Prostate gland (tissue), 2 donors: ENCODE measurements at places on chromosomes 6 and 20. TPM values are rescaled to one million over a fixed set of nuclear protein-coding genes. Genes with fewer than 3 reads are reported as not detected.
A peak's percentile ranks its signal among the peaks of the same experiment; 100 is the strongest.

DNA sequence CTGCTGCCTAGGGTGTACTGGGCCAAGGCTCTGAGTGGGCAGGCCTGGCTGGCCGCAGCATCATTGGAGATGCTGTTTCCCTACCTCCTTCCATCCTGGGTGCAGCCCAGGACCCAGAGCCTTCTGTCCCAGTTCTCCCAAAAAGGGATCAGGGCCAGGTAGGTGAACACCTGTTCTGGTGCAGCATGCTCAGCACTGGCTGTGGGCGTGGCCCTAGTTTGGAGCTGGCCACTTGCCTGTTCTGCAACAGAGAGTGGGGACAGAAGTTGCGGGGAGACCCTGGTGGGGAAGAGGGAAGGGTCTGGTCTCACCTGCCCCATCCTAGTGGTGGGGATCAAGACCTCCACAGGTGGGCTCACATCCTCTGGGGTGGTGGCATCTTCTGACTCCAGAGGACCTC lies 1.4 kb upstream of the ARMC12 start:
- H3K4me1 ChIP-seq, result peaks cover 30% of the 10 kb centered on the region
- H3K27ac ChIP-seq, result peak overlapping the region; percentile 100
- DNase-seq, result peak; percentile 38
- H3K27me3 ChIP-seq, result no peaks in the 10 kb centered on the region
- no peaks in the 10 kb centered on the region for H3K36me3 ChIP-seq

Gene FAM83C
- 0.28 TPM for total RNA-seq

Gene LRRC1
- 25.6 TPM for total RNA-seq

- no peak overlapping the region for H3K27ac ChIP-seq
- no peak overlapping the region for H3K4me3 ChIP-seq
- H3K4me1 ChIP-seq, result no peaks in the 10 kb centered on the region
- DNase-seq, result no peak
These were observed 161.4 kb upstream of the PMEPA1 start for GRCh38 chr20:57871237-57871632.

GRCh38 chr6:24357336-24358218 lies at the start of gene DCDC2:
TSS of gene DCDC2 (minus strand) at chr6:24358059. CDS start at chr6:24357750, 309 bp downstream.
- no peaks in the 10 kb centered on the region for H3K27me3 ChIP-seq
- H3K27ac ChIP-seq, result no peak within 1 kb of the TSS
- peak; percentile 77 for DNase-seq
- H3K4me1 ChIP-seq, result peaks cover 4% of the 10 kb centered on the region

DNA sequence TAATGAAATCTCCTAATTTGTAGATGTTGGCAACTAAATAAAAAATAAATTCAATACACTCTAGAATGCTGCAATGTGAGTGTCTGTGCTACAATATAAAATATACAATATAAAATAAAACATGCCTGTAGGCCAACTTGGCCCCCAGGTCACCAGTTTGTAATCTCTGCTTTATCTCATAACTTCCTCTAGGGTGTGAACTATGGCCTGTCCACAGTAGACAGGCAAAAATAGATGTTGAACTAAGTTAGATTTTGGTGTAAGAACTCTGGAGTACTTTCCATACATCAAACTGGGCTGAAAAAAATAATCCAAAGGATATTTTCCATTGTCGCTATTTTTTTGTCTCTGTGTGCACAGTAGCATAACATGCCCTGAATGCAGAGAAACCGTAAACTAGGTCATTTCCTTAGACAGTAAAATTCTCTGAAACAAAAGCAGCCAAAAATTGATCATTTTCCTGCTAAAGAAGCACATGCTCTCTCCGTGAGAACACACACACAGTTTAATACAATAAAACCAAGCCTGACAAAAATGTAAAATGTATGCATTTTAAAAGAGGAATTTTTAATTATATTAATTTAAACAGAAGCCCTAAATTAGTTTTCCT lies 98.5 kb upstream of the ZFP64 start:
- DNase-seq, result no peak
- no peaks in the 10 kb centered on the region for H3K27me3 ChIP-seq

DNA sequence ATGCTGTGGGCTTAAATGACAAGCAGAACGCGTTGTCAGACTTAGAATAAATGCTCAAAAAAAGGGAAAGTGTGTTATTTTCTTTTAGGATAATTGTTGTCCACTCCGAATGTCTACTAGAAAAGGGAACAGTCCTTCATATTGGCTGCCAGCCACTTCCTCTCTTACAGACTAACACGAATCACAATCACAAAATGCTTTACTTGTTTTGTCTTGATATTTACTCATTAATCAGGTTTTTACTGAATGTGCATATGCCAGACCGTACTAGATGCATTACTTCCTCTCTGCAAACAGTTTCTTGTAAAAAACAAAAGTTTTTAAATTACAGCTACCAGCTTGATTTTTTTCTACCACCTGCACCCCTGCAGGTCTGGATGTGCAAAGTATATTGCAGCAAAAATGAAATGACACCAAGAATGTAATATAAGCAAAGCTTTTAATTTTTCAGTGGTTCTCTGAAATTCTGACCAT lies 821 bp downstream of the DHX35 start:
- H3K27ac ChIP-seq, result peak overlapping the region; percentile 79
- H3K36me3 ChIP-seq, result no peaks in the 10 kb centered on the region
- H3K27me3 ChIP-seq, result no peaks in the 10 kb centered on the region
- H3K4me3 ChIP-seq, result peak overlapping the region; percentile 91

- no peak overlapping the region for H3K27ac ChIP-seq
- H3K27me3 ChIP-seq, result no peaks in the 10 kb centered on the region
- no peak for DNase-seq
- H3K4me3 ChIP-seq, result no peak overlapping the region
- no peaks in the 10 kb centered on the region for H3K4me1 ChIP-seq
- H3K36me3 ChIP-seq, result no peaks in the 10 kb centered on the region
These were observed 8.7 kb downstream of the SASH1 start for GRCh38 chr6:148351309-148351708.

Gene SLC17A1
- not detected for total RNA-seq

GRCh38 chr6:13004601-13005000 lies 288.0 kb downstream of the PHACTR1 start:
- H3K36me3 ChIP-seq, result no peaks in the 10 kb centered on the region
- no peak overlapping the region for H3K27ac ChIP-seq
- no peaks in the 10 kb centered on the region for H3K27me3 ChIP-seq
- no peaks in the 10 kb centered on the region for H3K4me1 ChIP-seq
- no peak overlapping the region for H3K4me3 ChIP-seq
